Hematopoietic multipotent progenitor cell treated with erythropoietin and hydrocortisone succinate and interleukin-3 and kit ligand, for 8 days (in vitro differentiated cells): ENCODE measurements at places on chromosomes 13 and 19.

DNA sequence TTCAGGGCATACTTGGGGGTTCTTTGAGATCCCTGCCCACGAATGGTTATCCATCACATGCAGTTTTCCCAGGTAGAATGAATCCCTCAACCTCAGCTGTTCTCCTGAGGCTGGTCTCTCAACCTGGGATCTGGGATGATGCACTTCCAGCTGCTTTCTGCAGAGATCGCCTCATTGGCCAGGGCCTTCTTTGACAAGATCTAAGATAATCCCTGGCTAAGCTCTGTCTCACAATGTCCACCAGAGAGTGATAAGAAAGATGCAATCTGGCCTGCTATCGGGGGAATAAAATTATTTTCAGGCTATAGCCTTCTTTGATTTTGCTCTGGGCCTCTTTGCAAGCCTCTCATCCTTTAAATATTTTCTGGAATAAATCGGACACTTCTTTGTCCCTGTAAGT is 1021.1 kb downstream of the EFNB2 start:
- no peak for DNase-seq

GRCh38 chr13:43686557-43686956 is 100.2 kb downstream of the ENOX1 start:
- no peak for DNase-seq

DNA sequence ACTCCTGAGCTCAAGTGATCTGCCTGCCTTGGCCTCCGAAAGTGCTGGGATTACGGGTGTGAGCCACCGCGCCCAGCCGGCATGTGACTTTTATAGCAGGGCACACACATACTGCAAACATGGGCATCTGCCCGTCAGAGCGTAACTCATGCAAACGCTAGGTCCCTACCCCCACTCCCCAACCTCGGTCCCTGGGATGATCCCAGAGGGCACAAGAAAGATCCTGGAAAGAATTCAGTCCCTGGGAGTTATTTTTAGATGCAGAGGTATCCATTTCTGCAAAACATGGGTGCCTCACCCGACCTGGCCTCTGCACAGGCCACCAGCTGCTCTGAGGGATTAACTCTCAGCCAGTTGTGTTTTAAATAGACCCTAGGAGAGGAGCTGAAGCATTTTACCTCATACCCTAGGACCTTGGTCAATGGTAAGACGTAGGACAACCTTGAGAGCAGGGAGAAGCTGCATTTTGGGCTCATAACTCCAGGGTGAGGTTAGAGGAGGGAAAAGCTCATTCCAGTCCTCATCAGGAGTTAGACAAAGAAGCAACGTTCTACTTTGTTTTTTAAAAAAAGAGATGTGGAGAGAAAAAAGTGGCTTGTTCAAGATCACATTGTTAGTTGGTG is 10.8 kb downstream of the TMEM38A start:
- no peak for DNase-seq

GRCh38 chr13:99123101-99124045 is 77.3 kb upstream of the UBAC2 start:
- DNase-seq = no peak

DNA sequence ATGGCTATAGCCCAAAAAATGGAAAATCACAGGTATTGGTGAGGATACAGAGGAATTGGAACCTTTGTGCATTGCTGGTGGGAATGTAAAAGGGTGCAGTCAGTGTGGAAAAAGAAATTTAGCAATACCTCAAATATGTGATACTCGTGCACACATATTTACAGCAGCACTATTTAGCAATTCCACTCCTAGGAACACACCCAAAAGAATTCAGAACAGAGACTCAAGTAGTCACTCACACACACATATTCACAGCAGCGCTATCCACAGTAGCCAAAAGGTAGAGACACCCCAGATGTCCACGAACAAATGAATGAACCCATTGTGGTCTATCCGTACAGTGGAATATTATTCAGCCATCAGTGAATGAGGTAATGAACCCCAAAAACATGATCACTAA is 114.0 kb downstream of the COL4A2 start:
- DNase-seq = no peak

DNA sequence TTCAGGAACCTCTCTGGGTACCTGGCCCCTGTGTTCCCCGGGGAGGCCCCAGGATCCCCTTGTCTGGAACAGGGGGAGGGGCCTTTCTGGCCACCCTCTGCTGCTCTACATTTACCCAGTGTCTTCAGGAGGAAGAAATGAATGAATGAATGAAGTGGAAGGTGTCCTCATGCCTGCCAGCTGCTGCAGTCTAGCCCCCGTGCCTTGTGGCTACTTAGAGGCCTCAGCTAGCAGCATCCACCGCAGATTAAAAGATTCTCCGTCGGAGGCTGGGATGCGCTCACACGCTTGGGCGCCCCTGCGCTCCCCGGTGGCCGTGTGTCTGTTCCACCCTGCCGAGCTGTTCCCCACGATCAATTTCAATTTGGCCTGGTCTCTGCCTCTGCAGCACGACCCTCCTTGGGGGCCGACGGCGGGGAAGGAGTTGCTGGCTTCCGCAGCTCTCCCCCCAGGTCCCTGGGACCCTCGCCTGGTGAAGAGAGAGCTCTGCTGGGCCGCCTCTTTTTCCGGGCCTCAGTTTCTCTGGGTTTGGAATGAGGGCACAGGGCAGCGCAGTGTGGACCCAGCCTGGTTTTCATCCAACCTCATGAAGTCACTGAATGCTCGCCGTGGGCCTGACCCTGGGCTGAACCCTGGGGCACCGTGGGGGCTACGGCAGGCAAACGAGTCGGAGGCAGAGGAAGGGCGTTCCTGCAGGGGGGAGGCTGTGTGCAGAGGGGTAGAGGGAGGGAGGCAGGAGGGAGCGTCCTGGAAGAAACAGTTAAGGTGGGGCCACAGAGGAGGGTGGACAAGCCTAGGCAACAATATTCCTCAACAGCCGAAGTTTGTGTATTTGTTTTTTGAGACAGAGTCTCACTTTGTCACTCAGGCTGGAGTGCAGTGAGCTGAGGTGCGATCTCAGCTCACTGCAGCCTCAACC is 28.3 kb downstream of the EFNA2 start:
- no peak for DNase-seq

- no peak for DNase-seq
Measured at GRCh38 chr19:51485960-51486660, 7.8 kb downstream of the CEACAM18 start.

GRCh38 chr19:35490364-35490763 is at the start of gene KRTDAP:
KRTDAP (minus strand) TSS chr19:35490464; CDS start chr19:35490442, 22 bp downstream.
- no peak for DNase-seq

- DNase-seq = no peak
Measured at GRCh38 chr19:58586133-58586765, 13.1 kb upstream of the MZF1 start.

GRCh38 chr19:40241809-40242384 is 15.4 kb upstream of the CCNP start:
- no peak for DNase-seq

DNA sequence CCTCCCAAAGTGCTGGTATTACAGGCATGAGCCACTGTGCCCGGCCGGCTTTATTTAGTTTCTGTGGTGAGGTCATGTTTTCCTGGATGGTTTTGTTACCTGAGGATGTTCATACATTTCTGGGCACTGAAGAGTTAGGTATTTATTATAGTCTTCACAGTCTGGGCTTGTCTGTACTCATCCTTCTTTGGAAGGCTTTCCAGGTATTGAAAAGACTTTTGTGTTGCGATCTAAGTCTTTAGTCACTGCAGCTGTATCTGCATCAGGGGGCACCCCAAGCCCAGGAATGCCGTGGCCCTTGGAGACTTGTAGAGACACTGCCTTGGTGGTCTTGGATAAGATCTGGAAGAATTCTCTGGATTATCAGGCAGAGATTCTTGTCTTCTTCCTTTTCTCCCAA is 12.8 kb downstream of the BLOC1S3 start:
- no peak for DNase-seq

DNA sequence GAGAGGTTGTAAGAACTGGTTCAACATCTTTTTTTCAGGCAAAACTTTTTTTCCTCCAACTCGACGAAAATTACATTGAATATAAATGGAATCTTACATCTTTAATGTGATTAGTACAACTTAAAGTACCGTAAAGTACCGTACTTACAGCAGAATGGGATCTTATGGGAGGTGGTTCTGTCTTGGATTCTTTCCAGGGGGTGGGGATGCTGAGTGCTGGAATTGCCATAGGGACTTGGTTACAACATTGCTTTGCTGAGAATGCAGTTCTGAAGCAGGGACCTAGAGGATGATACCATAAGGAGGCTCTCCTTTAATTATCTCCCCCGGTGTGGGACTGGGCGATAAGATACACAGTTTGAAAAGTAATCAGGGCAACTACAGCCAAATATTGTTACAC is 186.4 kb downstream of the KLF5 start:
- no peak for DNase-seq

GRCh38 chr13:72180253-72180952 is 313.4 kb upstream of the DACH1 start:
- DNase-seq = no peak

DNA sequence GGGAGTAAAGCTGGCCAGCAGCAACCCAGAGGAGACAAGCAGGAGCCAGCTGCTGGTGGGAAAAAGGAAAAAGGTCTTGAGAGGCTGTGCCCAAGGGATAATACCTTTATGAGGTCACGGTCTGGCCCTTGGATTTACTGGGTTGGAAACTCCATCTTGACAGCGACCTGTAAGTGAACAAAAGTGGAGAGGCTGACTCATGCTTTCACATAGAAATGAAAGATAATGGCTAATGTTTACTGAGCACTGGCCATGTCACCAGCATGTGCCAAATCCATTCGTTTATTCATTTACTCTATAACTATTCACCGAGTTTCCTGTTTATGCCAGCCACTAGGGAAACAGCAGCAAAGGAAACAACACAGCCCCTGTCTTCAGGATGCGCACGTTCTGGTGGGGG is 4.7 kb downstream of the VRK3 start:
- no peak for DNase-seq

GRCh38 chr19:42286349-42287016 is 15.4 kb upstream of the PRR19 start:
- peak; percentile 61 for DNase-seq

DNA sequence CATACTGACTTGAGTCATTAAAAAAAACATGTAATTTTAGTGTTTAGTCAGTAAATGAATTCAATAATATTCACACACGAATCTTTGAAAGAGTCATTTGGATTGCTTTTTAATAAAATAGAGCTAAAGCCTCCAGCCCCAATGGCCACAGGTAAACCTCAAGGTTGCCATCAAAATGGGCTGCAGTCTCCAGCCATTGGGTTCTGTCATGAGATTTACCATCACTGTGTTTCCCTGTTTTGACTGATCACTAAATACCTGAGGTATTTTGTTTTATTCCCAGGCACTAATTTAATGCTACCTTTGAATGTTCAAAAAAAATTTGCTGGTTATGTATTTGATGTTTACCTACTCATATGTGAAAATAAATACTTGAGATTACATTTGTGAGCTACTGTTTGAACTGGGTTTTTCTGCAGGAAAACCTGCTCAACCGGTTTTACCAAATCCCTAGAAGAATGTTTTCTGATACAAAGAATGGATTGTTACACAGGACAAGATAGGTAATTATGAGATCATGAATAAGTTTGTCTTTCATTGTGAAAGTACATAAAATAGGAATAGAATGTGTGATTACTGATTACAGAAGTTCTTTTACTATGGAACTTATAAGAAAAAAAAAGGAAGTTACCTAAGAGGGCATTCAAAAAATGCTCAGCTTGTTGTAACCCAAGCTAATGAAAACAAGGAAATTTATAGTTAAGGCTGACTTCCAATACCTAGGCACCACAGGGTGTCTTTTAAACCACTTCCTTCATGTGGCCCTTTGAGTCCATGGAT is 391.3 kb downstream of the EFNB2 start:
- DNase-seq = no peak

GRCh38 chr13:94660695-94661326 is 51.5 kb downstream of the SOX21 start:
- peak; percentile 86 for DNase-seq

DNA sequence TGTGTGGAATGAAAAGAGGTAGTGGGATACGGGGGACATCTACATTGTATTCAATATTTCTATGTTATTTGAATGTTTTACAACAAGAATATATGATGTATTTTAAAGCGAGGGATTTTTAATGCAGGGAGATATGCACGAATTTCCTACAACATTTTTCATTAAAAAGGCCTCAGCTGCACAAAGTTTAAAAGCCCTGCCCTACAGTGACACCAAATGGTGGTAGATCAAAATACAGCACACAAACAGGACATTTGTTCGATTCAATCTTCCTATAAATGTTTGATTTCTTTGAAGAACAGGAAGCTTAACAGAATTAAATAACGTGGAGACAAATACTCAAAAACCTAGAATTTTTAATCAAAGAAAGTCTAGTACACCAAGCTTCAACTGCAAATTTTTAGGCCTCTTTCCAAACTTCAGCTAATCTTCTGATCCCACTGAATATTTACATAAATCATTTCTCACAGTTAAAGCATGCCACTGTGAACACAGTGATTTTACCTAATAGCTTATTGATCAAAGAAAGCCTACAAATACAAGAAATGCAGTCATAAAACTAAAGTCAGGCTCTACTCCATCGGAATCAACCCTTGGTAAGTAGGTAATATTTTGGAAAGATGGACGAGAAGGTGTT is 257.2 kb downstream of the DIAPH3 start:
- DNase-seq = peak; percentile 38

DNA sequence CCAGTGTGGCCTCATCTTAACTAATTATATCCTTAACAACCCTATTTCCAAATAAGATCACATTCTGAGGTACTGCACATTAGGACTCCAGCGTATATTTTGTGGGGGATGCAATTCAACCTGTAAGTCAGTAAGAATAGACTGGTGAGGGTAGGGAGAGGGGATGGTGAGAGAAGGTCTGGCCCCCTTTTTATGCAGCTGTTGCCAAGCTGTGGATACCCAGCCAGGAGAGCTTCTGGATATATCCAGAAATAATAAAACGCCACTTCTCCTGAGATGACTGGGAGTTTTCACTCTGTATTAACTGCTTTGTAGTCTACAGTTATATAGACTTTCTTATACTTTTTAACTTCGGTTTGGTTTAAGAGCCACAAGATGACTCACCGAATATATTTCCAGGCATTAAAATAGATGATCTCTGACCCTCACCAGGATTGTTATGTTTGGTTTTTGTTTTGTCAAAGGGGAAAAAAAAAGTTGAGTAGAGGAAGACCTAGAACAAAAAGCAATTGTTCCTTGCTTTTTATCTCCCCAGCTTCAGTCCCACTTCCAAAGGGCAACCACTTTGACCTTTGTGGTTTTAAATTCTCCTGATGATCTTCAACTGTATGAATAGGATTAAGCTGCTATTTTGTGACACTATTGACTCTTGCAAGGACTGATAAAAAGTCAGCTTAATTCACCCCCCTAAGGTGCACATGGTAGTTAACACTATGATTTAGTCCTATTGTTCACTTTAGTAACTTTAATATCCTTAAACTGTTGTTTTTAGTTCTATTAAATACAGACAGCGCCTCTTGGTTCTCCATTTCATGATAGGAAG is 3.1 kb upstream of the NEK3 start:
- peak; percentile 28 for DNase-seq
